ENCODE measurements at places on chromosomes 7 and 10.

DNA sequence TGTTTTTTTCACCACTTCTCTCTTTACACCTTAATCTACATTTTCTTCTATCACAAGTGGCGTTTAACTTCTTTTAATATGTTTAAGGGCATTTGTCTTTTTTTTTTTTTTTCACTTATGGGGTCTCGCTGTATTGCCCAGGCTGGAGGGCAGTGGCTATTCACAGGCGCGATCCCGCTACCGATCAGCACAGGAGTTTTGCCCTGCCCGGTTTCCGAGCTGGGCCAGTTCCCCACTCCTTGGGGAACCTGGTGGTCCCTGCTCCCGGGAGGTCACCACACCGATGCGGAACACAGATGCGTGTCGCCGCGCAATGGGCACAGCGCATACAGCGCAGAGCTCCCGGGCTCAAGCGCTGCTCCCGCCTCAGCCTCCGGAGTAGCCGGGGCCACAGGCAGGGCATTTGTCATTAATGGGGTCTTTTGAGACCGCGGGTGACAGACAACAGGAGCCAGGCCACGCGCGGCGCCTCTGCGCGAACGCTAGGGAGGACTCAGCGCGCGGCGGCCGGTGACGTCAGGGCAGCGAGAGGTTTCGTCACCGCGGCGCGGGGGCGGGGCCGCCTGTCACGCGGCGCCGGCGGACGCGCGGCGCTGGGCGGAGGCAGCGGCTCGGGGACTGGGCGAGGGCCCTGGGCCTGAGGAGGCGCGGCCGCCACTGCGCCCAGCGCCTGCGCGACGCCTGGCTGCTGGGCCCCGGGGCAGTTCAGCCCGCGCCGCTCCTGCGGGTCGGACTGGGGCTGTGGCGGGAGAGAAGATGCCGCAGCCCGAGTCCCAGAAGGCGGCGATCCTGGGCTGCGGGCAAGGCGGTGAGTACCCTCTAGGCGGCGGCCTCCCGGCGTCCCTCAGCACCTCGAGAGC lies at the start of gene GALNT11:
GALNT11 (plus strand) TSS at position 598 of the 860 bp plus-strand sequence. CDS start 68,554 bp downstream, outside the sequence.
- DNase-seq, result peak; percentile 47

GRCh38 chr10:126042354-126042753 lies 146.0 kb downstream of the FANK1 start:
- DNase-seq, result no peak

- DNase-seq, result no peak
Measured at GRCh38 chr10:132099389-132100090, 33.8 kb downstream of the JAKMIP3 start.

GRCh38 chr7:28532181-28532580 lies 119.9 kb downstream of the CREB5 start:
- no peak for DNase-seq

GRCh38 chr7:130118294-130118693 lies 48.0 kb downstream of the KLHDC10 start:
- no peak for DNase-seq

All from DMS153 (cell line).